Cortex of kidney (tissue), 1 donor: ENCODE measurements at places on chromosomes 6 and 20.

GRCh38 chr6:43948527-43949485 is 178.4 kb downstream of the MRPL14 start:
- DNase-seq = no peak

DNA sequence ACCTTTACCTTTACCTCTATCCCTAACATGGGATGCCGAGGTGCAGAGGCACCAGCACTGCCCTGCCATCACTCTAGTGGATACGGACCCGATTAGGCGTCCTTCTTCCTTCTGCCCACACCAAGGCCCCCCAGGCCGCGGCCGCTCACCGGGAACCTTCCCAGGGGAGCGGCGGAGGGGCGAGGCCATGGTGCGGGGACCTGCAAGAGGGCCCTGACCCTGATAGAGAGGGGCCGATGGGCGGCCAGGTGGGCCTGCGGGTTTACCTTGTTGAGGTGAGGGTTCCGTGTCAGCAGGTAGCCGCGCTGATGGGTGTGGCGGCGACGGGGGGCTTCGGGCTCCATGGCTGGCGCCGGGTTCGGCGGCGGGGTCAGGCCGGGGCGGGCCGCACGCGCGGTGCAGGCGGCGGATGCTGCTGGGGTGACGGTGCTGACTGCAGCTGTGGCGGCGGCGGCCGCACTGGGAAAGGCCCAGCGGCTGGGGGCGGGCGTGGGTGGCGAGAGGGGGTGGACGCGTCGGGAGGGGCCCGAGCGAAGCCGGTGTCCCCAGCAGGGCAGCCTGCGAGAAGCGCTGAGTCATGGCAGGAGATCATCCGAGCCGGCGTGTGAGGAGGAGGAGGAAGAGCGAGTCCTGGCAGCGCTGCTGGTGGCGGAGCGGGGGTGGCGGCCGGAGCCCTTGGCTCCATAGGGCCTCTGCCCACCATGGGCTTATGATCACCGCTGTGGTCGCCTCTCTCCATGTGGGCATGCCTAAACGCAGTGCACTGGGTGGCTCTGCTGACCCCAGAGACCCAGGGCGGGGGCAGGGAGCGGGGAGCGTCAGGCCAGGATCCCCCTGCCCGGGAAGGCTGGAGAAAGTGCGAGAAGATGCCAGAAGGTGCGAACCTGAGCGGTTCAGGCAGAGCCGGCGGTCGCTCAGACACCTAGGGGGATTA is at the start of gene ME1:
Gene ME1, minus strand, starts transcription at position 441 of the 934 bp plus-strand sequence. Its CDS starts 97 bp downstream, at position 344.
- DNase-seq = no peak

GRCh38 chr20:59006864-59007664 is at the start of gene CTSZ:
TSS of gene CTSZ (minus strand) at chr20:59007254. CDS start at chr20:59007128, 126 bp downstream.
- DNase-seq = no peak

- no peak for DNase-seq
Measured at GRCh38 chr6:38482466-38482865, 157.3 kb downstream of the BTBD9 start.

- no peak for DNase-seq
Measured at GRCh38 chr20:52305858-52306257, 114.3 kb upstream of the ZFP64 start.

GRCh38 chr6:154606860-154607259 is 96.4 kb upstream of the CNKSR3 start:
- no peak for DNase-seq
